ENCODE measurements at places on chromosomes 4 and X.

- H3K4me1 ChIP-seq = no peaks in the 10 kb centered on the region
- H3K27me3 ChIP-seq = no peaks in the 10 kb centered on the region
- H3K4me3 ChIP-seq = no peak overlapping the region
- peak; percentile 3 for DNase-seq
Observed at GRCh38 chrX:34578237-34578636, 78.8 kb downstream of the TMEM47 start.

- DNase-seq = no peak
- no peaks in the 10 kb centered on the region for H3K36me3 ChIP-seq
- H3K4me3 ChIP-seq = no peak overlapping the region
- H3K27ac ChIP-seq = no peak overlapping the region
- no peaks in the 10 kb centered on the region for H3K4me1 ChIP-seq
- no peaks in the 10 kb centered on the region for H3K27me3 ChIP-seq
Observed at GRCh38 chr4:52892880-52893279, 30.8 kb downstream of the RASL11B start.

DNA sequence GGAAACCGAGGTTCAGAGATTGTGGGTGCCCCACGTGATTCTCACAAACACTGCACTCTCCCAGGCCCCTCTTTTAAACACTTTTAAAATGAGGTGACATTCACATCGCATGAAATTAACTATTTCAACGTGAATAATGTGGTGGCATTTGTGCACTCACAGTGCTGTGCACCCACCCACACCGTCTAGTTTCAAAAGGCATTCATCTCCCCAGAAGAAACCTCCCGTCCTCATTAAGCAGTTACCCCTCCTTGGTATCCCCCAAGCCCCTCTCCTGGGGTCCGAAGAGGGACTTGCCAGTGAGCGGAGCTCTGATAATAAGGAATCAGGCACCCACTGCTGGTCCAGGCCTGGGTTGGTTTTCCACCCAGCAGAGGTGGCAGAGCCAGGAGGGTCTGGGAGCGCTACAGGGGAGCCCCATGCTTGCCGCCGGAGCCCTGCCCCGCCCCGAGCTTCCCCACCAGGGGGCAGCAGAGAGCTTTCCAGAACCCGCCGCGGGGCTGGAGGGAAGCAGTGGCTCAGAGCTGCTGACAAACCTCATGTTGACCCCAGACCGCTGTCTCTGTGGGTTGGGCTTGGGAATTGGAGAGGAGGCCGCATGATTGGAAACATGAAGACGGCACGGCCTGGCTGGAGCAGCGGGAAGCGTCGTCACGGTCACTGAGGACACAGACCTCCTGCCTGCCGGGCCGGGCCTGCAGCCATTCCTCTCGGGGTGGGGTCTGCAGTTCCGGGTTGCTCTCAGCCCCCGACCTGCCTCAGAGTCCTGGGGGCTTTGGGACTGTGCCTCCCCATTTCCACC, 27.5 kb upstream of the HTRA3 start:
- no peaks in the 10 kb centered on the region for H3K4me1 ChIP-seq
- no peaks in the 10 kb centered on the region for H3K27me3 ChIP-seq
- H3K4me3 ChIP-seq = no peak overlapping the region
- DNase-seq = peak; percentile 70

DNA sequence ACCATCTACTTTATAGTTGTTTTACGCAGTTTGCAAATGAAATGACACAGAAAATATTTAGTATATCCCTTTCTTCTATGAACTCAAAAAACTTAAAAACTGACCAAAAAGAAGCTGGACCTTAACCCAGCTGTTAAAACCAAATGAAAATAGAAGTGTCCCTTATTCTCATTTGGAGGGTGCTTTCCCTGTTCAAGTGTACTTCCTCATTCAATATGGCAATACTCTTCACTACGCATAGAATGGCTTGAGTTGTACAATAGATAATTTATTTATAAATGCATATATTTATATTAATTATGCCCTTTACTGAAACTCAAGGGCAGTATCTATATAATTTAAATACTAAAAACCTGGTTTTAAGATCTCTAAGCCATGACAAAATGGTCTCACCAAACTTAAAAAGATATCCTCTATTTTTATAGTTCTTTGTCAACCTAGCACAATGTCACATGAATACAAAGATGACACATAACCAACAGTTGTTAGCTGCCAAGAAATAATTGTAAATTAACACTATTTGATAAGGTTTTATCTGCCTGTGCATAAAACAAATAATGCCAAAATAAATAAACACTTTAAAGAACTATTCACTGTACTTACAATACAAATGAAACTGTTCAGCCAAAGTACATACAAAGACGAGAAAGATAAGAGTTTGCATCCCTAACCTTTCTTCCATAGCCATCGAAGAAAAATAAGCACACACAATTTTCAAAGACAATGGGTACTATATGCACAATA, 25.2 kb downstream of the YTHDC1 start:
- H3K4me1 ChIP-seq = no peaks in the 10 kb centered on the region
- H3K4me3 ChIP-seq = no peak overlapping the region
- no peaks in the 10 kb centered on the region for H3K27me3 ChIP-seq
- no peaks in the 10 kb centered on the region for H3K36me3 ChIP-seq
- H3K27ac ChIP-seq = no peak overlapping the region

- no peaks in the 10 kb centered on the region for H3K36me3 ChIP-seq
- DNase-seq = no peak
- no peak overlapping the region for H3K4me3 ChIP-seq
- H3K27me3 ChIP-seq = no peaks in the 10 kb centered on the region
- H3K4me1 ChIP-seq = no peaks in the 10 kb centered on the region
Observed at GRCh38 chr4:138961664-138962063, 53.9 kb upstream of the NOCT start.

- H3K27ac ChIP-seq = no peak overlapping the region
- H3K4me1 ChIP-seq = no peaks in the 10 kb centered on the region
- no peaks in the 10 kb centered on the region for H3K27me3 ChIP-seq
- DNase-seq = no peak
- H3K4me3 ChIP-seq = no peak overlapping the region
Observed at GRCh38 chrX:1215123-1215823, 2.8 kb upstream of the CRLF2 start.

GRCh38 chr4:84722720-84723119, 139.8 kb downstream of the CDS1 start:
- no peak overlapping the region for H3K4me3 ChIP-seq
- H3K4me1 ChIP-seq = no peaks in the 10 kb centered on the region
- DNase-seq = no peak
- H3K27me3 ChIP-seq = no peaks in the 10 kb centered on the region
- no peaks in the 10 kb centered on the region for H3K36me3 ChIP-seq

DNA sequence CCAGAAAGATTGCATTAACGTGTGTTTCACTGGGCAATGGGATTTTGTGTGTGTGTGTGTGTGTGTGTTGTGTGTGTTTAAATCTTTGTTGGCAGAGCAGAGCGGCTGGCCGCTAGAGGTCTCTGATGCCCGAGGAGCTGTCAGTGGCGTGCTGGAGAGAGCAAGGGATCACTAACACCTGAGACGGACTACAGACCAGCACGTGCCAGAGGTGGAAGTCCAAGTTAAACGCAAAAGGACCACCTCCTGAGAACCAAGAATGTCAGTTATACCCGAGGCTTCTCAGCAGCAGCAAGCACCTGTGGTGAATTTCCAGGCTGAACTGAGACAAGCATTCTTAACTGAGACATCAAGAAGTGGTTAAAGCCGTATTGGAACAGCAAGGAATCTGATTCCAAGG, 9.0 kb upstream of the SLC25A14 start:
- no peaks in the 10 kb centered on the region for H3K36me3 ChIP-seq
- H3K27ac ChIP-seq = no peak overlapping the region
- no peak overlapping the region for H3K4me3 ChIP-seq
- H3K27me3 ChIP-seq = no peaks in the 10 kb centered on the region
- DNase-seq = peak; percentile 19

DNA sequence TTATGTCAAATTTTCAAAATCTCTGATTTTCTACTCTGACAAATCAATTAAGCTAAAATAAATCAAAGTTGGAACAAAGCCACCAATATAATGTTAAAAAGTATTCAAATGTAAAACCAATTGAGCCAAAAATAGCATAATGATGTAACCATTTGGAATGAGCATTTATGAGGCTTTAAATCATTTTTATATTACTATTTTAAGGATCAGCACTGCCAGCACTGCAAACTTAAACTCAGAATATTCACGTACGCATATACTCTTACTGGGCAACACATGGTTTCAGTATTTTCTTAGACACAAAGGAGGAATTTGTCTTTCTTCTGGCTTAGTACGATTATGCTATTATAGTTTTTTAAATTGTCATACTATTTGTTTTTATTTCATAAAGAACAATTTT, 52.2 kb downstream of the AFAP1 start:
- H3K27ac ChIP-seq = peak overlapping the region; percentile 31
- no peaks in the 10 kb centered on the region for H3K27me3 ChIP-seq
- no peaks in the 10 kb centered on the region for H3K36me3 ChIP-seq
- no peaks in the 10 kb centered on the region for H3K4me1 ChIP-seq
- no peak for DNase-seq
- H3K4me3 ChIP-seq = no peak overlapping the region

DNA sequence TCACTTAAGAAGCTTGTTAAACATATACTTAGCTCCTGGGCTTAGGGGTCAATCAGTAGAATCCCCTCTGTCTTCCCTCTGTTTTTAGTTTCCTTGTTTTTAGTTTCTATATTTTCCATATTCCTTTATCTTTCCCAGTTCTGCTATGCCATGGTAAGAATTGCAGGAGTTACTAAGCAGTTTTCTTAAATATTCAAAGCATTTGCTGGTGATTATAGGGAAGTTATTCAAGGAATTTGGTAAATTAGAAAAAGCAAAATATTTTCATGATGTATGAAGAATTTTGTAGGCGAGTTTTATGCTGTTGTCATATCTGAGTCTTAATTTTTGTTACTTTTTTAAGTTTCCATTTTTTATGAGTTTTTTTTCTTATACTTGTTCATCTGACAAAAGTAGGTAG, 91.6 kb upstream of the NUDT6 start:
- H3K27ac ChIP-seq = no peak overlapping the region
- no peaks in the 10 kb centered on the region for H3K36me3 ChIP-seq
- H3K4me3 ChIP-seq = no peak overlapping the region
- H3K4me1 ChIP-seq = no peaks in the 10 kb centered on the region
- DNase-seq = no peak
- no peaks in the 10 kb centered on the region for H3K27me3 ChIP-seq

- H3K4me3 ChIP-seq = no peak overlapping the region
- no peaks in the 10 kb centered on the region for H3K4me1 ChIP-seq
- H3K36me3 ChIP-seq = no peaks in the 10 kb centered on the region
Observed at GRCh38 chrX:9627922-9628321, 137.7 kb downstream of the GPR143 start.

DNA sequence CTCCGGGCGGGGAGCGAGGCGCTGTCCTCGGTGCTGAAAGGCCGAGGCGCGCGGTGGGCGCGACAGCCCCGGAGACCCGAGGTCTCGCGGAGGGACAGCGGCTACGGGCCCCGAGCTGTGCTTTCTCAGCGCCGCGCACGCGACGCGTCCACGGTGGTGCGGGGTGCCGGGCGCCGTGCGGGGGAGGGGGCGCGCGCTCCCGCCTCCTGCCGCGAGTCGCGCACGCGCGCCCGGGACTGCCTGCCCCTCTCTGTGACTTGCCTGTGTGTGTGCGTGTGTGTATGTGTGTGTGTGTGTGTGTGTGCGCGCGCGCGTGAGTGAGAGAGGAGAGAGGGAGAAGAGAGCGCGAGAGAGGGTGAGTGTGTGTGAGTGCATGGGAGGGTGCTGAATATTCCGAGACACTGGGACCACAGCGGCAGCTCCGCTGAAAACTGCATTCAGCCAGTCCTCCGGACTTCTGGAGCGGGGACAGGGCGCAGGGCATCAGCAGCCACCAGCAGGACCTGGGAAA, at the start of gene GRIA2:
Gene GRIA2 (plus strand): TSS at position 358 of the 511 bp plus-strand sequence. CDS start 315 bp downstream, outside the sequence.
- H3K27me3 ChIP-seq = peaks cover 14% of the 10 kb centered on the region
- no peak within 1 kb of the TSS for H3K4me3 ChIP-seq
- no peak for DNase-seq
- H3K4me1 ChIP-seq = no peaks in the 10 kb centered on the region
- H3K36me3 ChIP-seq = no peaks in the 10 kb centered on the region
- no peak within 1 kb of the TSS for H3K27ac ChIP-seq

- no peak overlapping the region for H3K27ac ChIP-seq
- H3K4me1 ChIP-seq = no peaks in the 10 kb centered on the region
- no peak overlapping the region for H3K4me3 ChIP-seq
- H3K36me3 ChIP-seq = no peaks in the 10 kb centered on the region
- DNase-seq = no peak
Observed at GRCh38 chrX:148035380-148035779, 54.2 kb downstream of the FMR1NB start.

- H3K27ac ChIP-seq = no peak overlapping the region
- DNase-seq = no peak
Observed at GRCh38 chr4:95910749-95911148, 70.9 kb downstream of the PDHA2 start.

DNA sequence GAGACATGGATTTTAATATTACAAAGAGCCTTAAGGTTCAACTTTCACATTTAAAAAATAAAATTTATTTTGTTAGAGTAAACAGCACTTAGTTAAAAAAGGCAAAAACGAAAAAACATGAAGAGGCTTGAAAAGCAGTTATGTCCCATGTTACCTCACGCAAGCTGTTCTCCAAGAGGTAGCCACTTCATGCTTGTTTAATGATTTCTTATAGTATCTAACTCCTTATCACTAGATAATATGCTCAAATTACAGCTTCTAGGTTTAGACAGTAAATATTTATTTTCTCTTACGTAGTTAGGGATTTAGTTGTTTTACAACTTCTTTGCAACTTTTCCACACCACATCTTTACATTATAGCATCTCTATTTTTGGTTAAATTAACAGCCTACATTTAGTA, 27.8 kb upstream of the TMPRSS11D start:
- H3K27me3 ChIP-seq = no peaks in the 10 kb centered on the region
- no peak for DNase-seq
- no peak overlapping the region for H3K27ac ChIP-seq
- H3K36me3 ChIP-seq = no peaks in the 10 kb centered on the region

DNA sequence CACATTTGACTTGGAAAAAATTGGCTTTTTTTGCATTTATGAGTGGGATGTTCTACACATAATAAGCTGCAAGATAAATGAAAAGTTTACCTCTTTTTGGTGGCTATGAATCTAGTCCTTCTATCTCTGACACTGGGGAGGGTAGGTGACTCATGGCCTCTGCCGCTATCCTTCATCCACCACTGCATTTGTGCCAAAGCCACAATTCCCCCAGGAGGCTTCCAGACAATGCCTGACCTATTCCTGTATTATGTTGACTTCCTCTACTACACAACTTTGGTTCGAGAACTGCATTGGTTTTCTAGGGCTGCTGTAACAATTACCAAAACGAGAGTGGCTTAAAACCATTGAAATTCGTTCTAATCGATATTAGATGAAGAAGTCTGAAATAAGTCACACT, 245.6 kb downstream of the TRAM1L1 start:
- H3K4me1 ChIP-seq = no peaks in the 10 kb centered on the region
- no peaks in the 10 kb centered on the region for H3K36me3 ChIP-seq
- H3K27me3 ChIP-seq = no peaks in the 10 kb centered on the region
- H3K27ac ChIP-seq = no peak overlapping the region
- H3K4me3 ChIP-seq = no peak overlapping the region

- no peaks in the 10 kb centered on the region for H3K36me3 ChIP-seq
- no peak overlapping the region for H3K27ac ChIP-seq
- DNase-seq = no peak
- H3K4me1 ChIP-seq = no peaks in the 10 kb centered on the region
- no peak overlapping the region for H3K4me3 ChIP-seq
Observed at GRCh38 chrX:13085526-13085925, 41.1 kb upstream of the FAM9C start.

All from prostate gland (tissue), 2 donors.